Endothelial cell of coronary artery (primary cell): ENCODE measurements at places on chromosomes 2 and 18. TPM values are rescaled to one million over a fixed set of nuclear protein-coding genes. Genes with fewer than 3 reads are reported as not detected.

The SCN7A gene
- not detected in 2 replicates for total RNA-seq

The NOSTRIN gene
- total RNA-seq: 0.36 TPM in 1 of 2 replicates, not detected in the other

The SPHKAP gene
- total RNA-seq: not detected in 2 replicates

The NT5C1B gene
- total RNA-seq: not detected in 2 replicates

The GPR39 gene
- total RNA-seq: 0.27 and 0.38 TPM in 2 replicates

The PAIP2B gene
- total RNA-seq: 0.54 and 0.85 TPM in 2 replicates

The RAPGEF4 gene
- total RNA-seq: 5.9 and 6.2 TPM in 2 replicates
